ENCODE measurements at places on chromosomes 2 and 18.

DNA sequence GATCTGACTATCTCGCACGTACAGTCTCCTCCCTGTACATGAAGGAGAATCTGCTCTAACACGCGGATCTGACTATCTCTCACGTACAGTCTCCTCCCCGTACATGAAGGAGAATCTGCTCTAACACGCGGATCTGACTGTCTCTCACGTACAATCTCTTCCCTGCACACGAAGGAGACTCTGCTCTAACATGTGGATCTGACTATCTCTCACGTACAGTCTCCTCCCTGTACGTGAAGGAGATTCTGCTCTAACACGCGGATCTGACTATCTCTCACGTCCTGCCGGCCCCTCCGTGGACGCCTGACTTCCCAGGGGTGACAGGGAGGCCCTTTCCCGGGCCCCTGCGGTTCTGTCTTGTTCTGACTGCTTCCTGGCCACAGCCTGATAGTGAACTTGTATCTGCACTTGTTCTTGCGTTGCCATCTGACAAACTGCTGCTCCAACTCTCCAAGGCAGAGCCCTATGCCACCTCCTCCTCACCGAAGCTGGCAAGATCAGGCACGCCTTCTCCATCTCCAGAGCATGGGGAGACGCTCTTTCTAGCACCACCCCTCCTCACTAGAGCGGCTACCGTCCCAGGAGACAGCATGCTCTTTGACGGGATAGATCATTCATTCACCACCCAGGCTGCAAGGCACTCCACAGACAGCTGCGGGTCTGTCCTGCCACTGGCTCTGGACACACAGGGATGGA, 238.6 kb downstream of the TWIST2 start:
- DNase-seq, result no peak

- peak; percentile 63 for DNase-seq
Measured at GRCh38 chr18:44742718-44743311, 62.1 kb downstream of the SETBP1 start.

DNA sequence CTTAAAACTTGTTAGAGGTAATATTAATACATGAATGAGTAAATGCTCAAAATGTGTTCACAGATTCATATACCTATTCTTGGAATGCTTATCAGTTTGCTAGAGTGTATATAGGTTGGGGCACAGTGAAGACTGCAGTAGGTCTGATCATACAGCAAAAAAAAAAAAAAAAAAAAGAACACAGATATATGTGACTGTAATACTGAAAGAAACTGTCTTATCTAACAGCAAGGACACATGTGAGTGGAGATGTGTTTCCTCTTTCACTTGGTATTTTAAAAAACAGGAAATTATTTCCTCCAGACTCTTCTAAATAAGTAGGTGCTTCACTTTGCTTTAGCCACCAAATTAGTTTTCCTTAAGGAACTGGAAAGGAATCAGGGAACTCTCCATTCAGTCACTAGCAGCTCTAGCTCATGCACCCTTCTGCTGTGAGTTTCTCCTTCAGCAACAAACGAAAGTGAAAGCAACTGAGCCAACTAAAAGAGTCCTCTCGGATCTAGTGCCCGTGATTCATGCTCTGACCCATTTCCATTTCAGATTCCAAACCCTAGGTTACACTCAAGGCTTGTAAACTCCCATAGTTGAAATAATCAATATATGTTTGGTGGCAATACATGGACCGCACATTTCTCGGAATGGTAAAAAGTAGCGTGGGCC, 98.5 kb downstream of the DSEL start:
- no peak for DNase-seq

- DNase-seq, result no peak
Measured at GRCh38 chr2:70994009-70994698, 519 bp downstream of the TEX261 start.

DNA sequence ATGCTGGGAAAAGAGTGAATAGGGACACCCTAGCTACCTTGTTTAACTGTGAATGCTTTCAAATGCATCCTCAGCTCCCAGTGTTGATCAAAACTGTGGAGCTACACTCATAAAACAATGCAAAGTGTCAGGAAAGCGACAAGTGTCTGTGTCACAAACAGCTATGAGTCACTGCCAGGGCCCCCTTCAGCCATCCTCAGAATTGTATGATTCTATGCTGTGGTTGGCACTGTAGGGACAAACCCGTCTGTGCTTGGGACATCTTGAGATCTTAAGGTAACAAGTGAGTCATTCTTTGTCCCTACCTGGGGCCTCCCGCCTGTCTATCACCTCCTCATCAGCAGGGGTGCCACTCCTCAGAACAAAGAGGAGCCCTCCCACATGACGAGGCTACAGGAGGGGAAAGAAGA, 42.4 kb downstream of the KLF7 start:
- DNase-seq, result no peak

Data from fibroblast of upper back skin (primary cell).